GM13976 (cell line): ENCODE measurements at places on chromosomes 11 and 22.
A peak's percentile ranks its signal among the peaks of the same experiment; 100 is the strongest.

GRCh38 chr11:44651535-44652155 is 75.1 kb upstream of the TSPAN18 start:
- no peak for DNase-seq

GRCh38 chr11:15672825-15673224 is 558.1 kb downstream of the INSC start:
- no peak for DNase-seq

- DNase-seq, result no peak
Measured at GRCh38 chr11:104876324-104876723, 21.9 kb downstream of the CASP12 start.

GRCh38 chr11:68398995-68399851 is 61.3 kb upstream of the PPP6R3 start:
- no peak for DNase-seq

DNA sequence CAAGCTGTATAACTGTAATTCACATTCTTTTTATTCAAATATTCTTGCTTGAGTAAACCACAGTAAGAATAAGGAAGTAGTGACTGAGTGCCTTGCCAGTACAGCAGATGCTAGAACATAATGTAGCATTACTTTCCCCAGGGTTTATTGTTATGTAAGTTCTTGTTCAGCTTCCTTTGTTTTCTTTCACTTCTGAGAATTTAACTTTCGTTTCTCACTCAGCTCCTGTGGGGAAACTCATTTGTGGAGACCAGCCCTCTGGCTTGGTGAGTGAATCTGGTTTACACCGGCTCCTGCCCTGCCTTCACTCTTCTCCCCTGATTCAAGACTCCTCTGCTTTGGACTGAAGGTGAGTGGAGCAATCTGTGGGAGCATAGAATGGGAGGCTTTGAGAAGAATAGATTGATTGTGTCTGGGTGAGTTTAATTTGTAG is at the start of gene TRIM22:
TSS of gene TRIM22 (plus strand) at position 240 of the 433 bp plus-strand sequence. CDS start 6,443 bp downstream, outside the sequence.
- DNase-seq, result peak; percentile 74

DNA sequence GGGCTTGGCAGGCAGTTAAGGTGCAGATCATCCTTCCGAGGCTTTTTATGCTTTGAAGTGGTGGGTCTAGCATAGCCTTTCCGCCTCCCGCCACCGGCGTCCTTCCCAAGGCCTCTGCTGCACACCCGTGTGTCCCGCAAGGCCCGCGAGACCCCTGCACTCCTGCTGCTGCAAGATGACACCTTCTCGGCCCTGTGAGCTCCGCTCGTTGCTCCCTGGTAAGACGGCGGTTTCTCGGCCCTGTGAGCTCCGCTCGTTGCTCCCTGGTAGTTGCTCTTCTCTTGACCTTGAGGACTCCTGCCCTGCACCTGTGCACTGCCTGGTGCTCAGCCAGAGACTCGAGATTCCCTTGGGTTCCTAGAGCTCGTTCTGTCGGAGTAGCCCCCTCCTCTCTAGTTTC is 17.9 kb upstream of the TRMU start:
- DNase-seq, result no peak

DNA sequence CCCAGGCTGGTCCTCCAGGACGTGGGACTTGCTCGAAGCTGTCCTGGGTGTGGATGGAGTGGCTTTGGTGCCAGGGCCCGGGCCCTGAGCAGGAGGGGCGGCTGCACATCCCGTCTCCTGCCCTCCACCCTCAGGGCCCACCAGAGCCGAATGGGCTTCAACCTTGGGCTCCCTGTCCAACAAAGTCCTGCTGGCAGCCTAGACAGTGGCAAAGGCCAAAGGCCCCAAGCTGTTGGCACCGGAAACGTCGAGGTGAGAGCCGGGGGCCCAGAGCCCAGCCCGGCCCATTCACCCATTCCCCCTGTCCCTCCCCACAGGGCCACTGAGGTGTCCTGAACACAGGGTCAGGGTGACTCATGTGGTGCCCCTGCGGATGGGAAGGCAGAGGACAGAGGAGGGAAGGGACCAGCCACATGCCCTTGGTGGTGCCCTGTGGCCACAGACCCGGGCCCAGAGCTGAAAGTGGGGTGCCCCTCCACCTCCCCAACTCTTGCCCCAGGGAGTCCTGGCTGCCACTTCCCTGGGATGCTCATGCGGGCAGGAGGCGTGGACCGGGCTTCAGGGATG is 9.1 kb downstream of the TSPAN32 start:
- DNase-seq, result no peak

- DNase-seq, result no peak
Measured at GRCh38 chr11:106551744-106552673, 466.3 kb downstream of the GUCY1A2 start.

GRCh38 chr11:126060757-126061171 is 1.9 kb downstream of the CDON start:
- DNase-seq, result no peak

DNA sequence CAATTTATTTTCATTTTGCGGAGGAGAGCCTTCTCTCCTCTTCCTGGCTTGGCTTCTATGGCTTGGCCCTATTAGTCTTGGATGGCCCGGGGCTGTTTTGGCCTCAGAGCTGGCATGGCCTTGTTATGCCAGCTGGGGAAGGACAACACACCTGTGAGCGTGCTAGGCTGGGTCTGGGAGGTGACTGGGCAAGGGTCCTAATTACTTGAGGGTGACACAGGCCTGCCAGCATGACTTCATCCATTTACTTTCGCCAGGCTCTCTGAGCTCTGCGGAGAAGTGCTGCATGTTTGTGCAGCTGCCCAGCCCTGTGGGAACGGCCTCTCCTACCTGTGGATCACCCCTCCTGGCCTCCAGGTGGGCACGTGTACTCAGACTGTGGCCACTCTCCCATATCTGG is 153.6 kb downstream of the SNX19 start:
- no peak for DNase-seq

- no peak for DNase-seq
Measured at GRCh38 chr11:76083563-76084451, 122.5 kb downstream of the WNT11 start.

DNA sequence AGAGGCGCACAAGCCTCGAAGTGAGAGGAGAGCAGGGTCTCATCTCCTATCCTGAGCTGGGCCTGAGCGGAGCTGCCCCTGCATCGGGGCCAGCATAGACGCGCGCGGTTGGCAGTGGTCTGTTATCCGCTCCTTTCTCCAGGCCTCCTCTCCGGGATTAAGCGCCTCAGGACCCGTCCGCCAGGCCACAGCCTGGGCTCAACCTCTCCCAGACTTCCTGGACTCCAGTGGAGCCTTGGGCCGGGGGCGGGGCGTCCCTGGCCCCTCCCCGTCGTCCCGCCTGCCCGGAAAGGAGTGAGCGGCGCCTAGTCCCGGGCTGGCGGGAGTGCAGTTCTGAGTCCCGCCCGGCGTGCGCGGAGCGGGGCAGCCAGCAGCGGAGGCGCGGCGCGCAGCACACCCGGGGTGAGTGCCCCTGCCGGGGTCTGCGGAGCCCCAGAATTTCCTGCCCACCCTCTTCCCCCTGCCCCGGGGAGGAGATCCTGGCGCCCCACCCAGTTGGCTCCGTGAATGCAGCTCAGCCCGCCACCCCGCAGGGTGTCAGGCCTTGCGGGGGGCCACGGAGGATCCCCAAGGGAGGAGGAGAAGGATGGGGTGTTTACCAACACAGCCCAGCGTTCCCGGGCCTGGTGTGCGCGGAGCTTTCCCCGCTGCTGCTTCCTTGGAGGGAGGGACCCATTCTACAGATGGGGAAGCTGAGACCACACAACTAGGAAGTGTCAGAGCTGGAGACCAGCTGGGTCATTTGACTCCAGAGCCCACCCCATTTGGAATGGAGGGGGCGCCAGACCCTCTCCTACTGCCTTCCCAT is at the start of gene TCIRG1:
TSS of gene TCIRG1 (plus strand) at position 308 of the 808 bp plus-strand sequence. CDS start 2,247 bp downstream, outside the sequence.
- DNase-seq, result peak; percentile 93

- peak; percentile 36 for DNase-seq
Measured at GRCh38 chr22:40531951-40532900, 104.3 kb downstream of the MRTFA start.
